ENCODE measurements at places on chromosomes 6 and 20.

DNA sequence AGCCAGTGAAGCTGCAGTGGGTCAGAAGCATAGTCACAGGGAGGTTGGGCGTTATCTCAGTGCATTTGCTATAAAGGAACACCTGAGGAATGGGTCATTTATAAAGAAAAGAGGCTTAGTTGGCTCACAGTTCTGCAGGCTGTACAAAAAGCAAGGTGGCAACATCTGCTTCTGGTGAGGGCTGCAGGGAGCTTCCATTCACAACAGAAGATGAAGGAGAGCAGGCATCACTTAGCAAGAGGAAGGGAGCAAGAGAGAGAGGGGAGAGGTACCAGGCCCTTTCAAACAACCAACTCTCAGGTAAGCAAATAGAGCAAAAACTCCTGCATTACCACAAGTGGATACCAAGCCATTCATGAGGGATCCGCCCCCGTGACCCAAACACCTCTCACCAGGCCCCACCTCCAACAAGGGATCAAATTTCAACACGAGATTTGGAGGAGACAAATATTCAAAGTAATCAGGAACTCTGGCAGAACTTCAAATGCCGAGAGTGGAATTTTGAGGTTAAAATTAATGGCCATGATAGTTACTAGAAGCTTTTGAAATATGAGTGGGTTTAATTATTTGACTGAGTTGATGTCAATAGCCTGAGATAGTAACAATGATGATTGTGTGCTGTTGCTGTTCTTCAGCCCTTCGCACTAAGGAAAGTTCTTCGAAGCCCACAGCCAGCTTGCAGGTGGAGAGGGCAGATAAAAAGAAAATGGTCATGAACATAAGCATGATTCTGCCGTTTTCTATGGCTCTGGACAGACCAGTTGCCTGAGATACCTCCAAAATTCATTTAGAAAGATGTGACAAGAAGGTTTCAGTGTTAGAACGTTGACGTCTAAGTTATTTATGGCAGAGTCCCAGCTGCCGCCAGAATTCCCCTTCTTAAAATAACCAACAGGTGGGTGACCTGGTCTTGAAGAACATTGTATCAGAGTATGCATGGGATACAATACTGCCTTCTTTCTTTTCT lies 55.3 kb upstream of the ADTRP start:
- no peak for DNase-seq

DNA sequence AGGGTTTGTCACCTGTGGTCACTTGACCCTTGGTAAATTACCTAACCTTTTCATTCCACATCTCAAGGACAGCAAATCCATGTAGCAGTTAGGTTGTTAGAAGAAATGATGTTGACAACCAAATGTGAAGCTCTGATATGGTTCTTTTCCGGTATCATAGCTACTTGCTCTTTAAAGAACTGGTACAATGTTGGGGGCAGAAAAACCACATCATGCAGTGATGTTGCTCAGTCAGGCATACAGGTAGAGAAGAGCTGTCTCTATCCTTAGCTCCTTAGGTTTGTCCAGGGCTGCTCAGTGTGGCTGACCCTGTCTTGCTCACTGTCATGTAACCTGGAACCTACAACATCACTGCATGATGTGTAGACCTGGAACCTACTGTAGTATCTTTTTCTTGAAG lies 135.5 kb downstream of the LRRC1 start:
- DNase-seq: no peak

DNA sequence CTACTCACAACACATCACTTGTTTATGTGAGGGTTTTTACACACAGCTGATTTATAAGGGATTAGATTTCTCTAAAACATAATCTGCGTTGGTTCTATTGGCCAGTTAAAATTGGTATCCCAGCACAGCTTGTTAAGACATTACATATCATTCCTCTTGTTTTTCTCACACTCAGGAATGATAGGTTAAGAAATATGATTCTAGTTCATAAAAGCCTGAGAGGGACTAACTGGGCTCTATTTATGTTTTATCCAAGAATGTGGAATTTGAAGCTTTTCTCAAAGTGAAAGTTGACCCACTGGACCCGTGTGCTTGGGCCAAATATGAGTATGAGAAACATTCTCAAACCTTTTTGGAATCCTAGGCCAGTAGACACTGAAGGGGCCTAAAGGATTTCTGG lies 117.3 kb downstream of the TMEM170B start:
- no peak for DNase-seq

GRCh38 chr6:154236646-154237301 lies 119.8 kb downstream of the IPCEF1 start:
- DNase-seq: no peak
